Activated naive CD8-positive, alpha-beta T cell treated with anti-CD3 and anti-CD28 coated beads for 36 hours (primary cell): ENCODE measurements at places on chromosomes 3 and 15. TPM values are rescaled to one million over a fixed set of nuclear protein-coding genes. Genes with fewer than 3 reads are reported as not detected.

Gene CCR2
- not detected for total RNA-seq

Gene UNC45A
- 65.5 TPM for total RNA-seq

Gene B3GALNT1
- total RNA-seq: 14.0 TPM

Gene ALPK3
- 0.06 TPM for total RNA-seq

Gene TMEM62
- total RNA-seq: 13.8 TPM

Gene RBMS3
- total RNA-seq: 1.6 TPM

Gene NOP10
- total RNA-seq: 303 TPM

Gene GHSR
- total RNA-seq: not detected

Gene RFTN1
- 84.2 TPM for total RNA-seq

Gene ARGFX
- not detected for total RNA-seq

Gene LRRIQ4
- total RNA-seq: 0.18 TPM

Gene DLL4
- total RNA-seq: not detected
